ENCODE measurements at places on chromosomes 1 and 21.

DNA sequence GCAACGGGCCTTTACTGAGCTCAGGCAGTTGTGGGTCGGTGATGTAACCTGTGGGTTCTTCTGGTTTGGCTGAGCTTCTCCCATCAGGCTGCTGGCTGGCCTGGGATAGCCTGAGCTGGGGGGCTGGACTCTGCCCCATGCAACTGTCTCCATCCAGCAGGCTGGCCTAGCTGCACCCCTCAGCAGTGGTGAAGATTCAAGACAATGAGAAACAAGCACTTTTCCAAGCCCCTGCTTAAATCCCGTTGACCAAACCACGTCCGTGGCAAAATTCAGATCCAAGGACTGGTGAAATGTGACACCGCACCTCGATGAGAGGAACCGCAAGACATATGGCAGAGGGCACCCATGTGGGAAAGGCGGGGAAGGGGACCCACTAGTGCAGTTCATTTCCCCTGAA, 25.6 kb downstream of the PRSS38 start:
- no peaks in the 10 kb centered on the region for H3K4me1 ChIP-seq
- H3K27ac ChIP-seq = no peak overlapping the region
- H3K36me3 ChIP-seq = no peaks in the 10 kb centered on the region
- no peaks in the 10 kb centered on the region for H3K27me3 ChIP-seq

- no peak for DNase-seq
- no peak overlapping the region for H3K4me3 ChIP-seq
- no peaks in the 10 kb centered on the region for H3K36me3 ChIP-seq
- peaks cover 6% of the 10 kb centered on the region for H3K4me1 ChIP-seq
These were observed 65.3 kb downstream of the LAMC2 start for GRCh38 chr1:183251101-183251958.

GRCh38 chr1:161404051-161404597, 36.4 kb upstream of the CFAP126 start:
- H3K4me1 ChIP-seq = peaks cover 17% of the 10 kb centered on the region
- H3K4me3 ChIP-seq = peak overlapping the region; percentile 23
- peaks cover 11% of the 10 kb centered on the region for H3K27me3 ChIP-seq
- H3K27ac ChIP-seq = no peak overlapping the region

GRCh38 chr1:19824541-19824940, 9.5 kb upstream of the RNF186 start:
- no peak overlapping the region for H3K27ac ChIP-seq
- H3K4me3 ChIP-seq = no peak overlapping the region
- no peaks in the 10 kb centered on the region for H3K36me3 ChIP-seq
- H3K4me1 ChIP-seq = peaks cover 4% of the 10 kb centered on the region
- no peak for DNase-seq
- peaks cover 21% of the 10 kb centered on the region for H3K27me3 ChIP-seq

DNA sequence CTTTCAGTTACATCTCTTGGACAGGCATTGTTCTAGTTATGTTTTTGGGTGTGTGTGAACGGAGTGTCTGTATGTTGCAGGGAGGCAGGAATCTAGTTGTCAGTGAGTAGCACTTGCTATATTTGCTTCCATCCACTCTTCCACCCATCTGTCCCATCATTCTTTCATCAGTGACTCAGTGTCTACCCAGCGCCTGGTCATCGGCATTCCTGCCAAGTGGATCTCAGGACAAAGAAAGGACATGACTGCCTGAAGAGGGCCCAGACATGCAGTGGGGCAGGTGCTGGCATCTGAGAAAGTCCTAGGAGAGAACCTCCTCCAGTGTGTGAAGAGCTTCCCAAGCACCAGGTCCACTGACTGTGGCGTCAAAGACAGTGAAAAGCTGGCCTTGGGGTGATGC, 27.3 kb upstream of the MAGOH start:
- H3K4me3 ChIP-seq = no peak overlapping the region
- no peaks in the 10 kb centered on the region for H3K4me1 ChIP-seq
- no peaks in the 10 kb centered on the region for H3K27me3 ChIP-seq
- H3K27ac ChIP-seq = no peak overlapping the region
- peaks cover 20% of the 10 kb centered on the region for H3K36me3 ChIP-seq
- DNase-seq = no peak

GRCh38 chr21:46675595-46676280, 40.3 kb downstream of the PRMT2 start:
- no peak overlapping the region for H3K4me3 ChIP-seq
- DNase-seq = no peak
- no peak overlapping the region for H3K27ac ChIP-seq

DNA sequence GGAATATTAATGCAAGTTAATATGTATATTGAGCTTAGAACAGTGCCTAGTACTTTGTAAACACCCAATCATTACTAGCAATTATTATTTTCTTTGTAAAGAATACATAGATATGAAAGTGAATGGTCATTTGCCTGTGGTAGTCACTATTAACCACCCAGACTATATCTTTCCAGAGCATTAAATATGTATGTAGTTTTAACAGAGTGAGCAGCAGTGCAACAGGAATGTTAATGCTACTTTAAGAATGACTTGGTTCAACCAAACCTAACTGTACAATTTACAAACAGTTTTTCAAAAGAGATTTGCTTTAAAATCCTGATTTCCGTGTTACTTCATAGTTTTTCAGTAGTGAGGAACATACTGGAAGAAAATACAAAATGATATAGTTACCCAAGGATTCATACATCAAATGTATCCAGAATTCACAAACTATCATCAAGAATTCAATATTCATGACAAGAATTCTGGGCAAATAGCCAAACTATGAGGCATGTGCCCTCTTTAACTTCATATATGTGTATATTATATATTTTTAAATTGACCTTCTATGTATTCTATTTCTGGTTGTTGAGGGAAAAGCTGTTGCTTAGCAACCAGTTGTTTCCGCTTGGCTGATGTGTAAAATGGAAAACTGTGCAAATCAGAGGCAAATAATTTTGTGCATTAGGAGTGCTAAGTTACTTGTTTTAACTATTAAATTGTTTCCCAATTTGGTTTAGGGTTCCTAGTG, 34.9 kb upstream of the IVNS1ABP start:
- H3K27me3 ChIP-seq = peaks cover 1% of the 10 kb centered on the region
- peaks cover 20% of the 10 kb centered on the region for H3K36me3 ChIP-seq
- H3K4me1 ChIP-seq = peaks cover 22% of the 10 kb centered on the region
- no peak for DNase-seq
- no peak overlapping the region for H3K4me3 ChIP-seq

DNA sequence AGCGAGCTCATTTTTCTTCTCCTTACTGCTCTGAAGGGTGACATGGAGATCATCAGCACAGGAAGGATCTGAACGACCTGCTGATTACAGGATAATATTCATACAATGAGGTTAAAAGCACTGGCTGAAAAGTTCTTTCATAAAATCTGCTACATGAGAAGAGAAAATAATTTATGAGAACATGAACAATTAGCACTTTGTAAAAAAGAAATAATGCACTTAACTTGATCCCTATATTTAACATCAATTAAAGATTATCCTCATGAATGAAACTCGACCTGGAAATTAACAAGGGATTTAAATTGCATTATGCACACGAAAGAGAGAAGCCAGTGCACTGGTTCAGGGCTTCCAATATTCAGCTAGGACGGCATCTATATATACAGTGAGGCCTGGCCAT, 46.6 kb downstream of the RRAGC start:
- no peak for DNase-seq
- no peak overlapping the region for H3K4me3 ChIP-seq
- H3K27ac ChIP-seq = no peak overlapping the region
- peaks cover 3% of the 10 kb centered on the region for H3K4me1 ChIP-seq
- no peaks in the 10 kb centered on the region for H3K36me3 ChIP-seq

GRCh38 chr1:203402629-203403337, 51.9 kb upstream of the FMOD start:
- H3K4me1 ChIP-seq = no peaks in the 10 kb centered on the region
- no peaks in the 10 kb centered on the region for H3K36me3 ChIP-seq
- peaks cover 27% of the 10 kb centered on the region for H3K27me3 ChIP-seq
- no peak overlapping the region for H3K4me3 ChIP-seq
- no peak overlapping the region for H3K27ac ChIP-seq

- H3K36me3 ChIP-seq = peaks cover 3% of the 10 kb centered on the region
- H3K4me3 ChIP-seq = no peak overlapping the region
- peaks cover 54% of the 10 kb centered on the region for H3K27me3 ChIP-seq
- H3K27ac ChIP-seq = no peak overlapping the region
- DNase-seq = no peak
These were observed 501 bp upstream of the DNAJC6 start for GRCh38 chr1:65308781-65309303.

- DNase-seq = peak; percentile 15
- no peaks in the 10 kb centered on the region for H3K4me1 ChIP-seq
- peaks cover 12% of the 10 kb centered on the region for H3K27me3 ChIP-seq
- H3K27ac ChIP-seq = no peak overlapping the region
These were observed 19.8 kb downstream of the SPOCD1 start for GRCh38 chr1:31795801-31796621.

GRCh38 chr21:45325206-45326168, 37.8 kb upstream of the POFUT2 start:
- no peak overlapping the region for H3K27ac ChIP-seq
- DNase-seq = peak; percentile 31
- peaks cover 5% of the 10 kb centered on the region for H3K27me3 ChIP-seq
- no peaks in the 10 kb centered on the region for H3K4me1 ChIP-seq
- no peaks in the 10 kb centered on the region for H3K36me3 ChIP-seq

- DNase-seq = no peak
These were observed 9.4 kb downstream of the PEA15 start for GRCh38 chr1:160214481-160215140.

DNA sequence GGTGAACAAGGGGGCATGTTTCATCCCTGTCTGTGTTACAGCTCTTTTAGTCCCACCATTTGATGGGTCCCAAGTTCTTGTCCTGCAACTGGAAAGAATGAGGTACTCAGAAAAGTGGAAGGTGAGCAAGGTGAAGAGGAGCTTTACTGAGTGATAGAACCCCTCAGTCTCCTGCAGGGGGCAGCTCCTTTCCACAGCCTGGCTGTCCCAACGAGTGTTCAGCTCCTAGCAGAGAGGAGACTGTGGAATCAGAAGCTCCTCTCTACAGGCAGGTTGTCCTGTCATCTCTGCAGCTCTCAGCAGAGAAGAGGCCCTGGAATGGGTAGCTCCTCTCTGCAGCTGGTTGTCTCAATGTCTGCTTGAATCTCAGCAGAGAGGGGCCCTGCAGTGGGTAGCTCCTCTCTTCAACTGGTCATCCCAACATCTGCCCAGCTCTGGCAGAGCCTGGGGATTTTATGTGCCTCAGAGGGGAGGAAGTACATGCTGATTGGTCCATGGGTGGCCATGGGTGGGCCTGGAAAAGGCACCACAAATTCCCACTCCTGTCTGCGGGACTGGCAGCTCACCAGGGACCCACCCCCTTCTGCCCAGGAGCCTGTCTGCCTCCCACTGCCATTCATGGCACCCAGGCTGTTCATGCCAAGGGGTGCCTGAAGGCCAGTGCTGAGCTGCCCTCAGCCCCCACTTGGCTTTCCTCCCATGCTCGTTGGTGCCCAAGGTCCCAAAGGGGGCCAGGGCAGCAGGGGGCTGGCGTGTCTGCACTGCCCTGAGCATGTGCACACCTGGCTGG, 25.7 kb downstream of the LDLRAD1 start:
- DNase-seq = no peak
- no peak overlapping the region for H3K27ac ChIP-seq
- H3K27me3 ChIP-seq = peaks cover 7% of the 10 kb centered on the region

GRCh38 chr1:60930130-60930529, 152.2 kb upstream of the NFIA start:
- H3K4me1 ChIP-seq = no peaks in the 10 kb centered on the region
- H3K27ac ChIP-seq = no peak overlapping the region
- no peaks in the 10 kb centered on the region for H3K36me3 ChIP-seq
- peaks cover 3% of the 10 kb centered on the region for H3K27me3 ChIP-seq

GRCh38 chr1:223143537-223144248, 645 bp upstream of the TLR5 start:
- peak overlapping the region; percentile 58 for H3K27ac ChIP-seq
- H3K36me3 ChIP-seq = no peaks in the 10 kb centered on the region
- peaks cover 6% of the 10 kb centered on the region for H3K27me3 ChIP-seq
